ENCODE measurements at places on chromosomes 3 and 15. TPM values are rescaled to one million over a fixed set of nuclear protein-coding genes. Genes with fewer than 3 reads are reported as not detected.

GRCh38 chr3:129942296-129942695 lies 32.2 kb upstream of the TRH start:
- peak; percentile 83 for DNase-seq

- no peak for DNase-seq
These were observed 40.0 kb downstream of the CTXND1 start for GRCh38 chr15:80211976-80212375.

DNA sequence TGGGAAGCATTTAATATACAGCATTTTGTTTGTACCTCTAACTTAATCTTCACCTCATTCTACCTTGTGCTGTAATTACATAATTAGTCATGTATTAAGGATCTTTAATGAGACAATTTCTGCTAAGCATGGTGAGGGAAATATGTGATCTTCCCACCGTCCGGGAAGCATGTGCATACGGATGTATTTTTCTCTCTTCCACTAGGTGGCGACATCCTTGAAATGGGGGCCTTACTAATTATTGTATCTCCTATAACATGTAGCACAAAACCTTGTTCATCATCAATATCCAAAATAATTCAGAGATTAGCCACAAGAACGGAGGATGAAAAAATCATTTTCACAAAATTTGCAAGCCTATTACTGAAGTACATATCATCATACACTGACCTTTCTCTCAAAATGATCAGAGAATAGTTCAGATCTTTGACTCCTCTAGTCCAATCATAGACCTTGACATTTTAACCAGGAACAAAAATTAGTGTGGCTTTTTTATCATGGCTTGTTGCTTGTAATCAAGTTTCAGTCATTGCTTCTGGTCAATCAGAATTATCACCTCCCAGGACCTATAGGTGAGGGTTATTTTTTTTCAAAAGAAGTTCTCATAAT lies 148.9 kb upstream of the GBE1 start:
- DNase-seq: peak; percentile 64

GRCh38 chr15:60259469-60259868 lies 138.3 kb downstream of the ANXA2 start:
- no peak for DNase-seq

The TMEM40 gene
- total RNA-seq: not detected

GRCh38 chr3:188943591-188943990 lies 228.2 kb upstream of the TPRG1 start:
- DNase-seq: no peak

DNA sequence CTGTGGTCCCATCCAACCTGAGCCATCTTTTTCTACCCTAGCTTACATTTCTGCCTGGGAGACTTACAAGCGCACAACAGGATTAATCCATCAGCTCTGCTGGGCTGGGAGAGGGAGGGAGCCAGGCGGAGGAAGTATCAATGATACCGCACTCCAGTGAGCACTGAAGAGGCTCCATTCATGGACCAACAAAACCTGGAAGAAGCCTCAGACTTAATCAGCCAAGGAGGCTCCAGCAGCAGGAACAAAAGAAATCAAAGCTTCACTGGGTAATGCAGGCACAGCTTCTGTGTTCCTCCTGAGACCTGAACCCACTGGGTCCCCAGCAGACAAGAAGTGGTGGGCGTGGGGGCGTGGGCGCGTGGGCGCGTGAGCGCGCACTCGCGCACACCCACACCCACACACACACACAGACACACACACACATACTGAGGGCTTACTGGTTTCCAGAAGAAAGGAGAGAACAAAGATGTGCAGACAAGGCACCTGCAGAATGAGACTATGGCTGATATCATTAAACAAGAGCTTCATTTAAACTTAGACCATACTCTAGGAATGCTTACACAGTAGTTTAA lies 87.0 kb upstream of the BOC start:
- DNase-seq: no peak

GRCh38 chr3:21551019-21551418 lies 200.0 kb downstream of the ZNF385D start:
- DNase-seq: peak; percentile 48

The CRTAP gene
- 430 TPM for total RNA-seq

DNA sequence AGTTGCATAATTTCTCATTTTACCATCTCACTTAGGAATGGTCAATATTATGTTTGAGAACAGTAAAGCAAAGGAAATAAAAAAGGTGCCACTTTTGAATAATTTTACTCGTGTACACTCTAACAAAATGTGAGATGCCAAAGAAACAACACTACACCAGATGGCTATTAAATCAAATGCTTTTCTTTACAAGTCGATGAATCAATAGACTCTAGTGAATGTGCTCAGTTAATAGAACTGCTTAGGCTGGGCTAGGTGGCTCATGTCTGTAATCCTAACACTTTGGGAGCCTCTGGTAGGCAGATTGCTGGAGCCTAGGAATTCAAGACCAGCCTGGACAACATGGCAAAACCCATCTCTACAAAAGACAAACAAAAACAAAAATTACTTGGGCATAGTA lies 87.9 kb downstream of the ZNF609 start:
- no peak for DNase-seq

The GADL1 gene
- 0.37 TPM for total RNA-seq

The GOLGA6L7 gene
- not detected for total RNA-seq

DNA sequence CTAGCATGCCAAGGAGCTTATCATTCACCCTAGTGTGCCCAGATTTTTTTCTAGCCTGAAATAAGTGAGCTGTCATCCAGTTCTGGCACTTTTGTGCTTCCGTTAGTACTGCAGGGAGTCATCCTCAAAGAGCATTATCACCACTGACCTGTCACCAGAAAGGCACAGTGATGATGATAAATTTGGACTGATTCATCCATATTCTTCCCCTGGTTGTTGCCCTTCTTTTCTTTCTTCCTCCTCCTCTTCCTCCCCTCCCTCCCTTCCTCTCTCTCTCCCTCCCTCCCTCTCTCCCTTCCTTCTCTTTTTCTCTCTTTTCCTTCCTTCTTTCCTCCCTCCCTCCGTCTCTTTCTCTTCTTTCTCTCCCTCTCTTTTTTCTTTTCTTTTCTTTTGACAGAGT lies 21.3 kb downstream of the SLC35G2 start:
- DNase-seq: no peak
